ENCODE measurements at places on chromosomes 12 and 14.

DNA sequence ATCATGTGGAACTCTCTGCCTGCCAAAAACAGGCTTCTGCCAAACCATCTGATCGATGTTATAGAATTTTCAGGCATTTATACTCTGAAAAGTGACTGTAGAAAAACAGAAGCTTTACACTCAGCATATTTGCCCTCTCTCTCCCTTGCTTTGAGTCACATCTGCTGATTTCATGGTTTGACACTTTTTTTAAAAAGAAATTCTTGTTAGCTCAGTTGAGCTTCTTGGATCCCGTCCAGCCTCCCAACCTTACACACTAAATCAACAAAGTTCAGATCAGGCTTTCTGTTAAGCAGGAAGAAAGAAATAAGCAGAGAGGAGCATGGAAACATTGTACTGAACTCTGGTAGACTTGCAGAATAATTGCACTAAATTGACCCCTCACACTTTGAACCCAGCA lies 193.6 kb upstream of the SEL1L start:
- no peak for DNase-seq
- H3K36me3 ChIP-seq = no peaks in the 10 kb centered on the region

DNA sequence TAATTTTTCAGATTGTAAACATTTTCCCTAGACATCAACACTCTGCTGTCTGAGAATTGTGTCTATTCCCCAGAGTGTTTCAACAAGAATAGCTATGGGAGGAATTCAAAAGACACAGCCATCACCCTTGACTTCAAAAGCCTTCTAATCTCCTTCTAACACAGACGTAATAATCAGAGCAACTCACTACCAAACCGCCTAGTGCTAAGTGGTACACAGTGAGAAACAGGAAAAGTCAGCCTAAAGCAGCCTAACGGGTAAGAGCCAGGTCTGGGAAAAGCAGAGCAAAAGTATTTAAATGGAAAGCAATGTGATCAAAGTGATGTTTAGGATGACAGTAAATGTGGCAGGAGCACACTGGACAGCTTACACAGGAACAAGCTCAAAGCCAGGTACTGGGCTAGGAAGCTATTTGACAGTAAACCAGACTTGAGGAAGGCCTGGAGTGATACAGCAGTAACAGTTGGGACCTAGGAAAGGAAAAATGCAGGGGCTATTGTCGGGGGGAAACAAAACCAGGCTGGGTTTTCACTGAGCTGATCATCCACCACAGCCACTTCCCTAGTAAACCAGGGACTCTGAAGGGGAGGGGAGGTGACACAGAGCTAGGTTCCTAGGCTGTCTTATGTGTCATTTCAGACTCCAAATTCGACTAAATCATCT lies 29.4 kb downstream of the CORO1C start:
- no peak for DNase-seq
- no peaks in the 10 kb centered on the region for H3K27me3 ChIP-seq
- H3K36me3 ChIP-seq = peaks cover 13% of the 10 kb centered on the region
- no peak overlapping the region for H3K27ac ChIP-seq
- no peaks in the 10 kb centered on the region for H3K4me1 ChIP-seq

DNA sequence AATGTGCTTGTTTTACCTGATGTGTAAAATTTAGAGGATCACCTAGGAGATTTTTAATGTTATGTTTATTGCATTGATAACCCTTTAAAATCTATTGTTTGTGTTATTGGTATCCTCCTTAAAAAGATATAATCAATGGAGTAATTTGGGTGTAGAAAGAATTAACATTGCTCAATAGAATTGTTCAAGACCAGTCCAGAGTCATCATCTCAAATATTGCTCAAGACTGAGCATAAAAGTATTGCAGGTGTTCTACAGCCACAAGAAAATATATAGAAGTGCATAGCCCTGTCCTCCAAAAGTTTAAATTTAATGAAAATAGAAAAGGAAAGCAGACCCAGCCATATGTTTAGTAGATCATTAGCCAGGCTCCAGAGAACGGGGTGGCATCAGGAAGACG lies 102.5 kb upstream of the ARID2 start:
- H3K27ac ChIP-seq = no peak overlapping the region
- peaks cover 15% of the 10 kb centered on the region for H3K27me3 ChIP-seq
- no peaks in the 10 kb centered on the region for H3K36me3 ChIP-seq
- no peak for DNase-seq
- H3K4me3 ChIP-seq = no peak overlapping the region
- H3K4me1 ChIP-seq = no peaks in the 10 kb centered on the region

DNA sequence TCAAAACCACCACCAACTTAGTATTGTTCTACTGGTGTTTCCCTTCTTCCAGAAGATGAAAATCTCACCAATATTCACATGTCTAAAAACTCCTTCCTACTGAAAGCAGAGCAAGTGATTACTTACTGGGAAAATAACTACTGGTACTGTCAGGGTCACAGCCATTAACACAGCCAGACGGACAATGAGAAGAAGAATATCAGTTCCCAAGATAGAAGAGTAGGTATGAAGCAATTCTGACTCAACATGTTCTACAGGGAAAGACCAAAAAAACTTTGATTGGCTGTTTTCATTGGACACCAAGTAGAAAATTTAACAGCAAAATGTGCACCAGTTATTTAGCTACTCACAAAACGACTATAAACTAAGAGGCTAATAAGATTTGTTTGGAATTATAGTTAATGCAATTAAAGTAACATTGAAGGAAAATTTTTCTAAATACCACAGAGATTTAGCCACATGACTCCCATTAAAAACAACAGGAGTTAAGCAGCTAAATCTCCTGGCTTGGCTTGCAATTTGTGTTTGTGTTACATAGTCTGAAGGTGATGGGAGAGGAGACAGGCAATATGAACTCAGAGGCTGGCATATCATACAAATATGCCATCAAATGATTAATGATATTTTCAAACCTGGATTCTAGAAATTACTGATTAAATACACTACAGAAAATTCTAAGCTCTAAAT lies 9.5 kb downstream of the SLC38A2 start:
- H3K27me3 ChIP-seq = no peaks in the 10 kb centered on the region
- DNase-seq = no peak
- H3K36me3 ChIP-seq = peaks cover 89% of the 10 kb centered on the region
- peak overlapping the region; percentile 59 for H3K27ac ChIP-seq
- no peak overlapping the region for H3K4me3 ChIP-seq

DNA sequence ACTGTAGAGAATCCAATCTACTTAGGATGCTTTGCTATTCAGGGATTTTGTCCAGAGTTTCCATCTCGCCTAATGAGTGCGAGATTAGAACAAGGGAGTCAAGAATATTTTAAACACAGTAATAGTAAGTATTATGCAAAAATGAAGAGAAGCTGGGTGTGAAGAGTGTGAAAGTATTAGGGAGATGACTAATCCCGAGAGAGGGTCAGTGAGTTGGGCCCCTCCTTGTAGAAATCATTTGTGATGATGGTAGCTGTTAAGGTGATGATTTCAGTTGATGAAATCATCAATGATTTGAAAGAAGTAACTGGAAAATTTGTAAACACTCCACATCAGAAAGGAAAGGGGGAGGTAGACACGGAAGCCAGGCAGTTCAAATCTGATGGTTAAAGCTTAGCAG lies 478.9 kb upstream of the MGAT4C start:
- H3K4me1 ChIP-seq = no peaks in the 10 kb centered on the region
- H3K36me3 ChIP-seq = no peaks in the 10 kb centered on the region
- H3K4me3 ChIP-seq = no peak overlapping the region
